DMS 273 treated with DMSO at 0.1 percent for 48 hours (cell line): ENCODE measurements at places on chromosomes 12 and 14.

- no peak for DNase-seq
These were observed 1108.8 kb upstream of the SEL1L start for GRCh38 chr14:82642425-82642824.

DNA sequence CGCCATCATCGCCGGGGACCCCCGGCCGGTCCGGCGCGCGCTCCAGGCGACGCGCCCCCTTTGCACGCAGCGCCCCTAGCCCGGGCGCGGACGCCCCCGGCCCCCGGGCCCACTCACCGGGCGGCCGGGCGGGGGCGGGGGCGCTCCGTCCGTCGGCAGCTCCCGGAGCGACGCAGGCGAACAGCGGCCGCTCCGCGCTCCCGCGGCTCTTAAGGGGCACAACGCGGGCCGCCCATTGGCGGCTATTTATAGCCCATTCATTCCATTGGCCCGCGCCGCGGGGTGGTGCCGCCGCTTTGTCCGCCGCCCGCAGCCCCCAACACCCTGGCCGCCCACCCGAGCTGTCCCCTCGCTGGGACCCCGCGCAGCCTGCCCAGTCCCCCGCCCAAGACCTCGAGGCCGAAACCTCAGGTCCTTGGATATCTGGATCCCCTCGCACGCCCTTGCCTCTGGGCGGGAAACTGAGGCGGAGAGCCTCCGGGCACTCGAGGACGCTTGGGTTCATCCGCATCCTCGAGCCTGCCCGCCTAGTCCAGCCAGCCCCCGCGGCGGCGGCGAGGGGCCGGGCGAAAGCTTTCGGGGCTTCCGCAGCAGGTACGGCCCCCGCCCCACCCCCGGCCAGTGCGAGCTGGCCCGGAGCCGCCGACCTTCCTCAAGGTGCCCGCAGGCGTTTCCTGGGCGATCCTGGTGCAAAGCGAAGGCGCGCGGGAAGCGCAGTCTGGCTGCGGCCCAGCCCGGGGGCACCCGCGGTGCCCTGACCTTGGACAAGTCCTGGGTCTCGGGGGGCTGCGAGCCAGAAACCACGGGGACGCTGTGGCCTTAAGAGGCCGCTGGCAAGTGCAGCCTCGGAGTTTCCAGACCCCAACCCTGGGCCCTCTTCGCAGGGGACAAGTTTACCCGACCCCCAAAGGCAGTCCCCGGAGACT is at the start of gene CKB:
Gene CKB (minus strand): TSS at position 182 of the 926 bp plus-strand sequence. CDS start 337 bp downstream, outside the sequence.
- DNase-seq, result no peak

- DNase-seq, result no peak
These were observed 7.3 kb upstream of the RIN3 start for GRCh38 chr14:92506231-92506630.

DNA sequence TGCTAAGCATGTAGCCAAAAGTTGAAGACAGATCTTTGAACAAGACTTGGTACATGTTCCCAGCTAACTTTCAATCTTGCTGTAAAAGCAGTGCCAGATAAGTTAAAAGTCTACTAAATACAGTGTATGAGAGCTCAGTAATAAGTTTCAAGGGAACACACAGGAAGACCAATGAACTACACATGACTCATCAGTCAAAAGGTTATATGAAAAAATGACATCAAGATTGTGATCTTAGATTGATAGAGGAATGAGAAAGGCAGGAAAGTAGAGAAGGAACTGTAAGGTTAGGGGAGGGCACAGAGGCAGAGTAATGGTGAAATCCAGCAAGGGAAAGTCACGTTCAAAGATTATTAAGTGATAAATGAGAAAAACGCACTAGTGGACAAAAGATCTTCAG is 249.9 kb upstream of the FLRT2 start:
- DNase-seq, result no peak

GRCh38 chr14:99382071-99382470 is 98.6 kb downstream of the SETD3 start:
- DNase-seq, result no peak

DNA sequence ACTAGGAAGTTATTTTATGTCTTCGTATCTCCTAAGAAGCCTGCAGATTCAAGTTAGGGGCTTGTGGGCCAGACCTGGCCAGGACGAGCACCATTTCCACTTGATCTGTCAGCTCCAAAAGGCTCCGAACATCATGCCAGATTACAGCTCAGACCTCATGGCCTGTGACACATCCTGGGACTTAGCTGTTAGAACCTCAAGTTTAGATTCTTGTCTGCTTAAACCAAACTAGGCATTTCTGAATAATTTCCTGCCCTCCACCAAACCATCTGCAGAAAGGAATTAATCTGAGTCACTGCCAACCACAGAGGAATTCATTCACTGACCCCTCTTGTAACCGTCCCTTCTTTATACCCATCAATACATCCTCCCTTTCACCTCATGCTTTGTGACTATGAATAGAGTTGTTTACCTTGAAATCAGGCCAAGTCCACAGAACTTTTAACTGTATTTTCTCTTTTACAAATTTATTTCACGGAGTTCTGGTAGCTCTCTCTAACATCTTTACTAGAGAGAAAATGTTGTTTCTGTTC is 120.3 kb downstream of the FBXL14 start:
- no peak for DNase-seq

DNA sequence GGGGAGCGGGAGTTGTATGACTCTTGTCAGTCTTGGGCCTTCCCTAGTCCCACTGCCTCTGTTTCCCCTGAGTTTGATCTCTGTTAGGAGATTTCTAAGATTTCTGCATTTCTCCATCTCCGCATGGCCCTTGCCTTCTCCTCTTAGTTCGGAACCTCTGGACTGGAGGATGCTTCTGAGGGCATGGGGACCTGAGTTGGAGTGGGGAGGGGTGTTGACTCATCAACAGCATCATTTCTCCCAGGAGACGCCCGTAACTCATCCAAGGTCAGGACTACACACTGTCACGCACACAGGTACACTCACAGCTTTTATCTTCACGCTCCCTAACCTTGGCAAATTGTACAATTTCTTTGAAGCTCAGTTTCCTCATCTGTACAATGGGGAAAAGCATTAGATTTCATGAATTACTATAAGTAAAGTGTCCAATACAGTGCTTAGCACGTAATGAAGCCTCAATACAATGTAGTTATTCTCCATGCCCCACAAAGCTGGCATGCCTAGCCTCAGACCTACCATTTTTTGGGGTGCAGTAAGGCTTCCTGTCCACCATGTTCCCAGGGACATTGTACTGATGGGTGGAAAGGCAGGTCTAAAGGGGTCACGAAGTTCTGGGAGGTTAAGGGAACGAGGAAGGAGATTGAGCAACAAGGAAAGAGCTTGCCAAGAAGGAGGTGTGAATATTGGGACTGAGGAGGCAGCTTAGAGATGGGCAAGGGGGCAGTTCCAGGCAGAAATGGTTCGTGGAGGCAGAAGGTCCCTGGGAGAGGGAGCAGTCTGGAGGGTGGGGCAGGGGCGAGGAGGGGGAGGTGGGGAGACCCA is 600 bp upstream of the LAG3 start:
- no peak for DNase-seq
